ENCODE measurements at places on chromosomes 2 and 18.

- no peak for DNase-seq
Observed at GRCh38 chr2:234981197-234982095, 29.6 kb downstream of the SH3BP4 start.

DNA sequence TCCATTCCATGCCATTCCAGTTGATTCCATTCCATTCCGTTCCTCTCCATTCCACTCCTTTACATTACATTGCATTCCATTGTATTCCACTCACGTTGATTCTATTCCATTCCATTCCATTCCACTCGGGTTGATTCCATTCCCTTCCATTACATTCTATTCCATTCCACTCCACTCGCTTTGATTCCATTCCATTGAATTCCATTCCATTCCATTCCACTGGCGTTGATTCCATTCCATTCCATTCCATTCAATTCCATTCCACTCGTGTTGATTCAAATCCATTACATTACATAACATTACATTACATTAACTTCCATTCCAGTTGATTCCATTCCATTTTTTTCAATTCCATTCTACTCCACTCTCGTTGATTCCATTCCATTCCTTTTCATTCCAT lies 1142.8 kb downstream of the RPIA start:
- DNase-seq, result no peak

DNA sequence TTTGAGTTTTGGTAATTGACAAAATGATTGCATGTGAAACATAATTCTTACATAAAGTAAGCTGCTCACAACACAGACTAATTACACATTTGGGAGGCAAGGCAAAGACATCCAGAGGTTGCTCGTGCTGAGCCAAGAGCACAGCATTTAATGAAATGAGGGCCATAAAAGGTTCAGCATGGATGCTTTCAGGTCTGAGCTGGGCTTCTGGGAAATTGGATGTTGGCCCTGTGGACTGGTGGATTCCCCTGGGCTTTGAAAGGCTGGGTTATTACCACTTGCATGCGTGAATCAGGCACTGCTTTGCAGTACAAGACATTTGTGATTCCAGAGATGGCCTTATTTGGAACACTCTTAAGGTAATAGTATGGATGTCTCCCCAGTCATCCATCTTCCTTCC lies 533.5 kb upstream of the NRP2 start:
- DNase-seq, result no peak

DNA sequence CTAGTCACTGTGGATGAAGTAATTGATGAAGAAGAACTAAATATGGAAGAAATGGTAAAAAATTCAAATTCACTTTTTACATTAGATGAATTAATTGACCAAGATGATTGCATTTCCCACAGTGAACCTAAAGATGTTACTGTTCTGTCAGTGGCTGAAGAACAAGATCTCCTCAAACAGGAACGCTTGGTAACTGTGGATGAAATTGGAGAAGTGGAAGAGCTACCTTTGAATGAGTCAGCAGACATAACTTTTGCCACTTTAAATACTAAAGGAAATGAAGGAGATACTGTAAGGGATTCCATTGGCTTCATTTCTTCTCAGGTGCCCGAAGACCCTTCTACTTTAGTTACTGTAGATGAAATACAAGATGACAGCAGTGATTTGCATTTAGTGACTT lies 26.6 kb upstream of the DYSF start:
- DNase-seq, result no peak

- DNase-seq, result no peak
Observed at GRCh38 chr2:160322320-160322719, 122.2 kb upstream of the ITGB6 start.

All from activated CD8-positive, alpha-beta memory T cell treated with anti-CD3 and anti-CD28 coated beads for 1 hour (primary cell).